Stimulated activated CD4-positive, alpha-beta T cell treated with anti-CD3 and anti-CD28 coated beads, Interleukin-4, amount 100 ng/mL, for 48 hours (primary cell): ENCODE measurements at places on chromosomes 2 and 18.

- no peak for DNase-seq
These were observed 29.3 kb downstream of the GPR55 start for GRCh38 chr2:230895536-230896345.

GRCh38 chr2:143564419-143564818, 435.2 kb downstream of the ARHGAP15 start:
- no peak for DNase-seq

DNA sequence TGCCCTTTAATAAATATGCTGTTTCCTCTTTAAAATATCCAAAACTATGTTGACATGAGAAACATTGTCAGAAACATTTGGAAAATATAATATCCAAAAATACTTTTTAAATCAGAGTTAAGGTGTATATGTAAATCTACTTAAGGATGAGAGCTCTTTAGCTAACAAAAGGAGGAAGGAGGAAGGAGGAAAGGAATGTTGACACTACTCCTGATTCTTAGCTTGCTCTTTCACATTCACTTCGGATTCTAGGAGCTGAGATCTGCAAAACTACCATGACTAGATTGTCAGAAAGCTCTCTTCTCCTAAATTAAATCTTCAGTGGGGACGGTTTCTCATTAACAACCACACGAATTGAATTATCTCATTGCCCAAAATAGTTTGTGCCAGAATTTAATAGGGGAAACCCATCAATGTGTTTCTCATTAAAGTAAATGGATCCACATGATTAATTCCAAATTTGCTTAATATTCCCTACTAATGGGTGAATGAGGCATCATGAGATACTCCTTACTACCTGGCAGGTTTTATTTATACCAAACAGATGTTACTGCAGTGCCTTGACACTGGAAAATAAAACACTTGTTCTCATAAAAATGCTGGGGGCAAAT, 509.1 kb downstream of the MBD2 start:
- DNase-seq = no peak

DNA sequence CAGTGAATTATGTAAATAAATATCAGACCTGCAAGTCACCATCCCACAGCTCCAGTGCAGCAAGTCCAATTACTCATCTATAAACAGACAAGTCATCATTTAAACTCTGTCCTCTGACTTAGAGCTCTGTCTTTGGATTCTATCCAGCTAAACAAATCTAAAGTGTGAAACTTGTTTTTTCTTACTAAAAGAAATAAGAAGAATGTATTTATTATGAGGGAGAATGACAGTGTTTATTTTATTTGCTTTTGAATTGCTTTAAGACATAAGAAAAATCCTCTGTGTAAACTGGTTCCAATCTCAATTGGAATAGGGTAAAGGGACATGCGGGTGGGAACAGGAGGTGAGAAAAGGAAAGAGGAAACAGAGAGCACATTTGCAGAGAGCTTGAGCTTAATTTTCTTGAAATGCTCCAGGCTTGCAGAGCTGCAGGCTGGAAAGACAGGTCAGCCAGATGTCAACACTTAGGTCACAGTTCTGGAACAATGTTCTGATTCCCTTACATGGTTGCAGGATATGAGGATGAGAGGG, 355.8 kb downstream of the MEIS1 start:
- DNase-seq = no peak

DNA sequence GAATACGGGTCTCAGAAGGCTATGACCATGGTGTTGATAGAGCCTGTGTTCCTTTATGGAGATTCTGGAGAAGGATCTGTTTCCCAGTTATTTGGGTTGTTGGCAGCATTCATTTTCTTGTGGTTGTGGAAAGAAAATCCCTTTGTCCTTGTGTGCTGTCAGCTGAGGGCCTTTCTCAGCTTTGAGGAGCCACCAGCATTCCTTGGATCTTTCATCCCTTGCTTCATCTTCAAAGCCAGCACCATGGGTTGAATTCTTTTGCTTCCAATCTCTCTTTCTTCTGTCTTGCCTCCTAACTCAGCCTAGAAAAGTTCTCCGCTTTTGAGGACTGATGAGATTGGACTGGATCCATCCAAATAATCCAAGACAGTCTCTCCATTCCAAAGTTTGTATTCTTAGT, 103.2 kb upstream of the MMADHC start:
- DNase-seq = no peak
